NCI-H2171 treated with DMSO at 0.1 percent for 48 hours (cell line): ENCODE measurements at places on chromosomes 2 and 18.
A peak's percentile ranks its signal among the peaks of the same experiment; 100 is the strongest.

- DNase-seq, result no peak
These were observed 11.9 kb downstream of the IL18R1 start for GRCh38 chr2:102367331-102367971.

GRCh38 chr18:25210622-25211021 is 141.3 kb downstream of the ZNF521 start:
- DNase-seq, result no peak

GRCh38 chr2:52017646-52018235 is 985.8 kb upstream of the NRXN1 start:
- no peak for DNase-seq

DNA sequence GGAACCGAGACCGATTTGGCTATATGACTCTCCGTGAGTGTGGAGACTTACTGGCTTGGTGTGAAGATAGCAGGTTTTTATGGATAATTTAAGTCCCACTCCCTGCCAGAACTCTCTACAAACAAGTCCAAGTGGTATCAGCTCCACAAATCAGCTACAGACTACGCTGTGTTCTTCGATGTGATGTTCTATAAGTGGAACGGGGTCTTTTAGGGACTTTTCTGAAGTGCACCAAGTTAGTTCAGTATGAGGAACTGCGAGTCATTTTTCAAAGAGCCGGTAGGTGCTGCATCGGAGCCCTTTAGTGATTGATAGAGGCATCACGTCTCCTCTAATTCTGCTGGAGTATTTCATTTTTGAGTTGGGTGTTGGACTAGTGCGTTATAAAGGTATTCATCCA is 107.1 kb downstream of the TSHZ1 start:
- no peak for DNase-seq

GRCh38 chr2:201579536-201579935 is 63.8 kb downstream of the TMEM237 start:
- no peak for DNase-seq

DNA sequence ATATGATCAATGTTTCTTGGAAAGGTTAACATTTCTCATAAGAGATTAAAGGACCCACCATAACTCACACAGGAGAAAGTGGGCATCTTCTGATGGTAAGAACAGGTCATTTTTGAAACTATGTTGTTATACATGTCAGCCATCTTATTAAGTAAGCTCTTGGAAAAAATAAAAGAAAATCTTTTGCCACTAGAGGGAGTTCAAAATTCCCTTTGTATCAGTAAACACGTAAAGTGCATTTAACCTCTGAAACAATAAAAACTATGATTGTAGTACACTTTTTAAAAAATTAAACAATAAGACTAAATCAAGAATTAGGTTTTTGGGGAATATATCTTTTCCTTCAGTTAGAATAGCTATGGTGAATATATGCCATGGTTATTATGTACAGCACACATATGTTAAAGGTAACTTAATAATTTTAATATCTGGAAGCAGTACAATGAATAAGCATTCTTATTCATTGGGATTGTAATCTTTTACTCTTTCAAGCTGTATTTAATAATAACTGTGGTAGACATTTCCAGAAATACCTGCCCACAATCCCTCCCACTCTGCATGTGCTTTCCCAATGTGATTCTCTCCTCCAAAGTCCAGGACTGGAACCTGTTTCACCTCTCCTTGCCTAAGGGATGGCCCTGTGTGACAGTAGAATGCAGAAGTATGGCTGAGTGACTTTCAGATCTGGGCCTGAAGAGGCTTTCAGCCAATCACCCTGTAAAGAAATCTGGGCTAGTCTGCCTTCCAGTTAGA is 64.2 kb downstream of the RBMS1 start:
- peak; percentile 71 for DNase-seq

GRCh38 chr18:48796491-48797205 is 154.1 kb downstream of the SMAD7 start:
- DNase-seq, result no peak

DNA sequence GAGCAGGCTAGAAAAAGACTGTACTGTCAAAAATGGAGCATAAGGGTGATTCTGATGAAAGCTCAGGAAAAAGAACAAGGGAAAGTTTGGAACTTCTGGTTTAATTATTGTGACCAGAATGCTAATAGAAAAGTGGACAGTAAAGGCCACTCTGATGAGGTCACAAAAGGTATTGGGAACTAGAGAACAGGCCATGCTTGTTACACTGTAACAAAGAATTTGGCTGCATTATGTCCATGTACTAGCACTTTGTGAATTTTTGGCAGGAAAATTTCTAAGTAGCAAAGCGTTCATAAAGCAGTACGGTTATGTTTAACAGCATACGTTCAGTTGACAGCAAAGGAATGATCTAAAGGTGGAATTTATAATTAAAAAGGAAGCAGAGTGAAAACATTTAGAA is 418.6 kb downstream of the TRIB2 start:
- no peak for DNase-seq

GRCh38 chr2:88177556-88177955 is 7.4 kb downstream of the THNSL2 start:
- DNase-seq, result no peak

- DNase-seq, result no peak
These were observed 1137.6 kb upstream of the NXPH2 start for GRCh38 chr2:139917690-139918384.

DNA sequence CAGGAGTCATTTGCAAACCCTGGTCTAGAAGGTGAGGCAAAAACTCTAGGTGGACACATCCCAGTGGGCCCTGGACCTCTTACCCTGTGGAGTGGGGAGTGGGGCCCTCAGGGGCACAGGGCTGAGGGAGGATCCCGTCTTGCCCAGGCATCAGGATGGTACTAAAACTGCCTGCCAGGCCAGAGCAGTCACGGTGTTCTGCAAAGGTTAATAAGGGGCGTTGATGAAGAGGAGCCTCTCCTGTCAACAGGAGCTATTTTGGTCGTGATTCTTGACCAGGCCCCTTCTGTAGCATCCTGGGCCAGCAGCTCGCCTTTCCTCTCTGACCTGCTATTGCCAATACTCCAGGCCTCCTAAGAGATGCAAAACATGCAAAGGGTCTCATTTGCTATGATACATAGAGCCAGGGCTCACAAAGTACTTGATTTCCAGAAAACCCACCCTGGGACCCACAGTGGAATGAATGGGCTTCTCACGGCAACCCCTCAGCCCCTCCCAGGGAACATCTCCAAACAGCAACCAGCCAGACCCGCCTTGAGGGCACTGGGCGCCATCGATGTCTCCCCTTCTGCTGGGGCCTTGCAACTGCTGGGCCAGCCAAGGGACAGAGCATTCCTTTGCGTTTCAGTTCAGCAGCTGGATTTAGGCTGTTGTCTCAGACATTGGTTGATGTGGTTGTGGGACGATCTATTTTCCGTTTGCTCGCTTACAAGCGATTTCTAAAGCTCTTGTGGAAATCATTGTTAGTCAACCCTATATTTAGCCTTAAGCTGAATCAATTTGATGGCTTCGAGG is 111.1 kb downstream of the PDCL3 start:
- DNase-seq, result no peak

- no peak for DNase-seq
These were observed 139.2 kb downstream of the LAMA3 start for GRCh38 chr18:23828426-23828825.

GRCh38 chr2:2010251-2010650 is 265.9 kb upstream of the PXDN start:
- DNase-seq, result peak; percentile 51

GRCh38 chr2:47006374-47007222 is 91.0 kb upstream of the MCFD2 start:
- DNase-seq, result peak; percentile 58

DNA sequence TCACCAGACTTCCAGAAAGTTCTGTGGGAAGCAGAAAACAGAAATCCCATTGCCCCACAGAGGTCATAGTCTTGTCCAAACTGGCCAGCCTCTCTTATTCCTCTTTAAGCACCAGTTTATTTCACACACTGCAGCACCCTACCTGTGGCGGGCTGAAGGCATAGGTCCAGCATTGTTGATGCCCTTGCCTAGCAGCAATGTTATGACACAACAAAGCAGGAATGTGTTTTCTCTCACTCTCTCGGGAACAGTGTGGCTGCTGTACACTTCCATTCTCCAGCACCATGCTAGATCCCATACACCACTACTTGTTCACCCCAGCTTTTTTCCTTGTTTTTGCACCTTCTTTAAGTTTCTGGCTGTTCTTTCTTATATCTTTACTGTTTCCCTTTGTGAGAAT is 181.6 kb downstream of the DNAH6 start:
- no peak for DNase-seq
